ENCODE measurements at places on chromosomes 4 and X.

DNA sequence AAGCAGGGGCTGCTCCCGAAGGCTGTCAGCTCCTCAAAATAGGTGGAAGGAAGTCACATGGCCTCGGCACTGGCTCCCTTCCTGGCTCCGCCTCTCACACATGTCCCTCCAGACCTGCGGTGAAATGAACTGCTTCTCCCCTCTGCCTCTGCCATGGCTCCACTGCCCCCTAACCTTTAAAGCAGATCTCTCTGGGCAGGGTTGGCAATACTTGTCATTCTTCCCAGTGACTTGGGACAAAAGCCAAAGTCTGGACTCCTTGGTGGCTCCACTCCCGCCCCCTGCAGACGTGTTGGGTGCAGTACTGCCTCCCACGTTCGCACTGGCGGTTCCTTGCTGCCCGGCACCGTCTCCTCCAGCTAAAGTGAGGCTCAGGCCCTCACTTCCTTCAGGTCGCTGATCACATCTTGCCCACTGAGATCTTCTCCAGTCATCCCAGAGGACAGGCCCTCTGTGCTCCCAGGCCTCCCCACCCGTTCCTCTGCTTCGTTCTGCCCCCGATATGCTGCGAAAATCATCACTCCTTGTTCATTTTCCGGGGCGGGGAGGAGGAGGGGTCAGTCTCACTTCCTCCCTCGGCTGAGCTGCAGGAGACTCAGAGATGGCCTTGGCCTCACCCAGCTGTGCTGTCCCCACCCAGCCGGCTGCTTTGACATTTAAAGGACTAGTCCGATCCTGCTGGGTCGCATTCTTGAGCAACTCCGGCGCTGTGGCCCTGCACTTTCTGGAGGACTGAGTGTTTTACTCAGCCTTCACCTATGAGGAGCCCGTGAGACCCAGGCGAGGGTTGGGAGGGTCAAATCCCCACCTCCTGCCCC is 97.4 kb downstream of the PHKA2 start:
- no peak for DNase-seq

- DNase-seq = no peak
Measured at GRCh38 chr4:141543176-141543575, 93.2 kb upstream of the IL15 start.

DNA sequence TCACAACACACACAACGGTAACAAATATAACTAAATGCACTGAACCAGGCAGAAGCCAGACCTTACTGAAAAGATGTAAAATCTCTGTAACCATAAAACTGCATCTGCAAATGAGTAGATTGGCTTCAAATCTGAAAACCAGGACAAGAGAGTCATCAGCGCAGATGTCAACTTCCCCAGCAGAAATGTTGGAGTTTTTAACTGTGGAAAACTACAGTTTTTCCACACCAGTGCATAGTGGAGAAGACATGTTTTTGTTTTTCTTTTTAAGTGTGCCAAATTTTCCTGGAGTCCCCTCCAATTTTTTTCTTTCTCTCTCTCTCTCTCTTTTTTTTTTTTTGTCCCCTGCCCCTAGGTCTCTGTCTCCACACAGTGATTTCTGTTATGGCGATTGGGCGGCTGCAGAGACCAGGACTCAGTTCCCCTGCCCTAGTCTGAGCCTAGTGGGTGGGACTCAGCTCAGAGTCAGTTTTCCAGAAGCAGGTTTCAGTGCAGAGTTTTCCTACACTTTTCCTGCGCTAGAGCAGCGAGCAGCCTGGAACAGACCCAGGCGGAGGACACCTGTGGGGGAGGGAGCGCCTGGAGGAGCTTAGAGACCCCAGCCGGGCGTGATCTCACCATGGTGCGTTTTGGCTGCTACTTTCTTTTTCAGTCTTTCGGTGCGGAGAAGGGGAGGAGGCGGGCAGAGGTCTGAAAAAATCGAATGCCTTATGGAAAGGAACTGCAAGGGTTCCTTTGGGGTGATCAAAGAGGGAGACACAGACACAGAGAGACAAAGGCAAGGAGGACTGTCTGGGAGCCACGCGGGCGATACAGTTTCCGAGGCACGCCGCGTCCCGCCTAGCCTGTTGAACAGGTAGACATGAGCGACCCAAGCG is at the start of gene GUCY1A1:
GUCY1A1 (plus strand) TSS at position 505 of the 878 bp plus-strand sequence. CDS start 30,020 bp downstream, outside the sequence.
- DNase-seq = no peak

GRCh38 chrX:124263743-124264142 is 68.7 kb upstream of the TEX13D start:
- no peak for DNase-seq

DNA sequence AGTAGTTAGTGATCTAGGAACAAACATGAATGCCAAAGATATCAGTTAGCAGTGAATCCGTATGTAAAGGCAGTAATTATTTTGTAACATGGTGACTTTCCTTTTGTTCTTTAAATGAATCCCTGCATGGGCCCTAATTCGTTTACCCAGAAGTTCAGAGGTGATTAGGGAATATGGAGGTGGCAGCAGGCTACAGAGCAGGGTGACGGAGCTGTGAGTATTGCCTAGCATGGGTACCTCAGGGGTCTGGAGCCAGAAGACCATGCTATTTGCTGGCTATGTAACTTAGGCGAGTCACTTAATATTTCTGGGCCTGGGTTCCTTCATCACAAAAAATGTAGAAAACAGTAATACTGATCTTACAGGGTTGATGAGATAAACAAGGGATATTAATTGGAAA is 184.9 kb downstream of the ENOX2 start:
- no peak for DNase-seq

- no peak for DNase-seq
Measured at GRCh38 chr4:177547985-177548384, 105.7 kb upstream of the AGA start.

- DNase-seq = peak; percentile 59
Measured at GRCh38 chr4:146333187-146333894, 119.0 kb downstream of the REELD1 start.

DNA sequence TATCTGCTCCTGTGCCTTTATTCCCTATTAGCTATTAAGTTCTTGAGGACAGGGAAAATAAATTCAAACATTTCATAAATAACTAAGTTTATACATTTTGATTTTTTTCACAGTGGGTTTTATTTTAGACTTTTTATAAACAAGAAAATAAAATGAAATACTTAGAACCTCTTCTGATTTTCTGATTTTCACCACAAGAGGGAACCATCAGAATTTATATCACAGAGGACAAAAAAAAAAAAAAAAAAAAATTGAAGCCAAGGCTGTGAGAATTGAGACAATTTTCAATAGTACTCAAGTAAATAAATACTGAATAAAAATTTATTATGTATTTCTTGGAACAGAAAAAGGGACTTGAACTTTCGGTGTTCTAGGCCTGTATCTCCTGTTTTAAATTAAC is 288.1 kb downstream of the SH3BGRL start:
- DNase-seq = no peak

DNA sequence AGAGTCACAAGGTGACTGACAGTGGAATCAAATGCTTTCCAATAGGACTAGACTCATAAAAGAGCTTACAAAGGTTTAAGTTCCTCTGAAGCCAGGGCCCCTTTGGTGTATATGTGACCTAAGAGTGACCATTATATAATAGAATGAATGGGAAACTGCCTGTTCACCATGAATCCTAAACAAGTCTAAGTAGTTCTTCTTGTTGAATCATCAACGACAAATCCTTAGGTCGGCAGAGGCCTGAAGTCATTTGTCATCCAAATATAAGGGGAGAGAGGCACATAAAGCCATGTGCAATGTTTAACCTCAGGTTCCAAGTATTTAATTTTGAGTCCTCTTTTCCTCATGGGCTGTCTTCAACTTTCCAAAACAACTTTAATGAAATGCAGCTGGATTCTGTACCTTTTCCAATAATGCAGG is 122.4 kb downstream of the RASL11B start:
- no peak for DNase-seq

- no peak for DNase-seq
Measured at GRCh38 chr4:41366911-41367517, 110.3 kb downstream of the UCHL1 start.

DNA sequence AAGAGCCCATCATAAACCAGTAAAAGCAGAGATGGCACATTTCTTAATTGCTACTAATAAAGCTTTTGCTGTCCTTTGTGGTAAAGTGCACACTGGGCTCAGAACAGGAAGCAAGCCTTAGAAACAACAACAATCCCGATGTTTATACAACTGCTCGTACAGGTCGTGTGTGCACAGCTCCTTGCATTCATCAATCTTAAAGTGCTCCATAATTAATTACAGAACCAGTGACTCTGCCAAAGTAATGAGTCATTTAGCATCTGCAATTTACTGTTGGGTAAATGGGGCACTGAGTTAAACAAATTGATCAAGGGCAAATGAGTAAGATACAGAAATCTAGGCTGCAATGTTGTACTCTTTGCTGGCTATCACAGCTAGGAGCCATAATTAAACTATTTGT is 61.3 kb upstream of the TXK start:
- peak; percentile 2 for DNase-seq

DNA sequence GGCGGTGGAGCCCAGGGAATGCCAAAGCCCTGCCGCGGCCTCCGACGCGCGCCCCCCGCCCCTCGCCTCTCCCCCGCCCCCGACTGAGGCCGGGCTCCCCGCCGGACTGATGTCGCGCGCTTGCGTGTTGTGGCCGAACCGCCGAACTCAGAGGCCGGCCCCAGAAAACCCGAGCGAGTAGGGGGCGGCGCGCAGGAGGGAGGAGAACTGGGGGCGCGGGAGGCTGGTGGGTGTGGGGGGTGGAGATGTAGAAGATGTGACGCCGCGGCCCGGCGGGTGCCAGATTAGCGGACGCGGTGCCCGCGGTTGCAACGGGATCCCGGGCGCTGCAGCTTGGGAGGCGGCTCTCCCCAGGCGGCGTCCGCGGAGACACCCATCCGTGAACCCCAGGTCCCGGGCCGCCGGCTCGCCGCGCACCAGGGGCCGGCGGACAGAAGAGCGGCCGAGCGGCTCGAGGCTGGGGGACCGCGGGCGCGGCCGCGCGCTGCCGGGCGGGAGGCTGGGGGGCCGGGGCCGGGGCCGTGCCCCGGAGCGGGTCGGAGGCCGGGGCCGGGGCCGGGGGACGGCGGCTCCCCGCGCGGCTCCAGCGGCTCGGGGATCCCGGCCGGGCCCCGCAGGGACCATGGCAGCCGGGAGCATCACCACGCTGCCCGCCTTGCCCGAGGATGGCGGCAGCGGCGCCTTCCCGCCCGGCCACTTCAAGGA is at the start of gene FGF2:
FGF2 (plus strand) TSS at position 279 of the 705 bp plus-strand sequence; CDS start at position 623, 344 bp downstream.
- DNase-seq = no peak

DNA sequence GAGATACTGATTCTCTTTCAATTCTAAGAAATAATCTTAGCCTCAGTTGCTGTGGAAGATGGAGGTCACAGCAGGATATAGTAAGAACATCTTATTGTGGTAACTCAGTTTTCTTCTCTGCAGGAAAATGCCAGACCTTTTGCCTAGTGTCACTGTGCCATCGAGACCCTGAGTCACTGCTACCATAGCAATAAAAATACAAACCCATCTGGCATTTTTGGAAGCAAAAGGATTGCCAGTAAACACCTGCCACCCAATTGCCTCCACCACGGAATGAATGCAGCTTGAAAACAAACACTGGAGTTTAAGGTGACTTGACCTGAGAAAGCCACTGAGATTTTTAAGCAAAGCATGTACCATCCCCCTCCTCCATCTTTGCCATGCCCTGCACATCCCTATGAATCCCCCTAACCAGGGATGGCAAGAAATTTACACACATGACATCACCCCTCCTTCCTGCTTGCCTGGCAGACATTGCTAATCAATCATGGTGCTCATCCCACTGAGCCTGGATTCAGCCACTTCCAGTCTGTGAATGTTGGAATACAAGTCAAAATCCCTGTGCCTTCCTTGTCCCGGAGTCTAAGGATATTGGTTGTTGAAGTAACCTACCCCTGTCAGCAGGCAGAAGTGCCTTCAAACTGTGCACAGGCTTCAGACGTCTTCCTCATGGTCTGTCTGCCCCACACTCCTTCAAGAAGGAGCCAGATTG is 59.6 kb upstream of the MAMLD1 start:
- DNase-seq = no peak

GRCh38 chrX:49039598-49040375 is 3.4 kb downstream of the TFE3 start:
- peak; percentile 70 for DNase-seq

DNA sequence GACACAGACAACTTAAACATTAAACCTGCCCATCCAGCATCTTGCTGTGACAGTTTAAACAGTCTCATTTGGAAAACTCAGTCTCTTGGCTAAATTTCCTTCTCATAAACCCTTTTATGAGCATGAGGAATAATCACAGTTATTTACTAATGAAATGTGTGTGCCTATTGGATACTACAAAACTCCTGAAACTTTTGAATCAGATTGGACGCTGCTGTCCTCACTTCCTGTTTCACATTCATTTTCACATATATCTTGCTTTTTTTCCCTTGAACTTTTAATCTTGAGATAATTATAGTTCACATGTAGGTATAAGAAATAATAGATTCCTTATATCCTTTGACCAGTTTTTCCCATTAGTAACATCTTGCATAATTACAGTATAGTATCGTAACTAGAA is 111.7 kb downstream of the CDKL5 start:
- DNase-seq = no peak

- DNase-seq = no peak
Measured at GRCh38 chrX:2434270-2435163, 66.3 kb downstream of the DHRSX start.

- no peak for DNase-seq
Measured at GRCh38 chr4:163815776-163816175, 321.3 kb downstream of the TMA16 start.

DNA sequence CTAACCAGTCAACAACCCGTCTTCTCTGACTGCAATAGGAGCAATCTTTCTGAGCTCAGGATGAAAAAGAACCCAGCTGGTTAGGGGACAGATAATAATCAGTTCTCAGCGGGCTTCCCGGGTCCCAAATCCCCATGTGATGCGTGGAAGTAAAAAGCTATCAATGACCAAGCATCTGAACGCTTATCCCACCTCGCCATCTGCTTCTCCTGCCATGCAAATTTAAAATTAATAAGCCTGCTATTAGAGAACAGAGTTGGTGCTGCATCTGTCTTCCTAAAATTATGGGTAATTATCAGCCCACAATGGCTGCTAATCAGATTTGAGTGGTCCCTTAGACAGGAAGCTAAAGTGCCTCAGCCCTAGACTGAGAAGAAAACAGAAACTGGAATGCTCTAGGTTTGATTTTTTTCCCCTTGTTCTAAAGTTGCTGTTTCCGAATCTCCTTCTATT is 37.5 kb downstream of the AFAP1 start:
- DNase-seq = no peak

DNA sequence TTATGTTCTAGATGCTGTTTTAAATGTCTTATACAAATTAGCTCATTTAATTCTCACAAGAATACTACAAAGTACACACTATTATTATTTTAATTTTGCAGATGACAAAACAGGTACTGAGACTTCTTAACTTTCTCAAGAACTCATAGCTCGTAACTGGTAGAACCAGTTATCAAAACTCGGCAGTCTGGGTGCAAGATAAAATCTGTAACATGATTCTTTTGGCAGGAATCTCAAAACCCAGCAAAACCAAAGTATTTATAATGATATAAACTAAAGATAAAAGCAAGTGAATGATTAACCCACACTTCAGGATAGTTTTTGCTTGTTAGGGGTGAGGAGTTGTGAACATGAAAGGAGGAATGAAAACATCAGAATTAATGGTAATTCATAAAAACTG is 27.6 kb downstream of the CLNK start:
- DNase-seq = no peak

GRCh38 chr4:133129237-133129636 is 19.9 kb upstream of the PCDH10 start:
- DNase-seq = no peak
